ENCODE measurements at places on chromosomes 2 and 18.
A peak's percentile ranks its signal among the peaks of the same experiment; 100 is the strongest.

DNA sequence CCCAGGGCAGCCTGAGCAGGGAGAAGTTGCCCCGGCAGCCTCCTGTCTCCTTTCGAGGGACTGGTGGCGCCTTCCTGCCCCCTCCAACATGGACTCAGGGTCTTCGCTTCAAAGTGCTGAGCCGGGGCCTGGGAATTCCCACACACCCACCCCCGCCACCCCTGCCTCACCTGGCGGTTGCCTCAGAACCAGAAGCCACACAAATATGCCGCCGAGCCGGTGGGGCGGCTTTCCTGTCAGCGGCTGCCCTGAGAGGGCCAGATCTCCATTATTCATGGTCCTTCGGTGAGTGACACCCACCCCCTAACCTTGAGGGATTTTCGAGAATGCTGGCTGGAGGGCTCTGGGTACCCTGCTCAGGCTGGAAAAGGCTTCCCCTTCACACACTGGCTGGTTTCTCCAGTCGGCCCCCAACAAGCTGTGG is 71.7 kb downstream of the SMAD7 start:
- no peak for DNase-seq

DNA sequence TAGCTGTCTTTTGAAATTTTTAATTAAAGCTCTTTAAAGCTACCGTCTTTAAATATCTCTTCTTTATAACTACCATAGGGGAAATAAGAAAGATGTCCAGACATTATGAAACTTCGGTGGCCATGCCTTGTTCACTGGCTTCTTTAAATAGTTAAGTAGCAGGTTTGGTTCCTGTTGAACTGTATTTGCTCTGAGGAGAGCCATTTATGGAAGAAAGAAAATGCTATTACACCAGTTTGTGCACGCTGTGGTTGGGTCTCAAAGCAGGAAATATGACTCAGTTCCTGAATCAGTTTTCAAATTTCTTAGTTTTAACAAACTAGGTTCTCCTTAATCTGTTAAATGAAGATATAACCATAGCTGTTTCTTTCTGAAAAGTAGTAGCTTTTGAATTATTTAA is 12.2 kb downstream of the ARPC2 start:
- no peak for DNase-seq

DNA sequence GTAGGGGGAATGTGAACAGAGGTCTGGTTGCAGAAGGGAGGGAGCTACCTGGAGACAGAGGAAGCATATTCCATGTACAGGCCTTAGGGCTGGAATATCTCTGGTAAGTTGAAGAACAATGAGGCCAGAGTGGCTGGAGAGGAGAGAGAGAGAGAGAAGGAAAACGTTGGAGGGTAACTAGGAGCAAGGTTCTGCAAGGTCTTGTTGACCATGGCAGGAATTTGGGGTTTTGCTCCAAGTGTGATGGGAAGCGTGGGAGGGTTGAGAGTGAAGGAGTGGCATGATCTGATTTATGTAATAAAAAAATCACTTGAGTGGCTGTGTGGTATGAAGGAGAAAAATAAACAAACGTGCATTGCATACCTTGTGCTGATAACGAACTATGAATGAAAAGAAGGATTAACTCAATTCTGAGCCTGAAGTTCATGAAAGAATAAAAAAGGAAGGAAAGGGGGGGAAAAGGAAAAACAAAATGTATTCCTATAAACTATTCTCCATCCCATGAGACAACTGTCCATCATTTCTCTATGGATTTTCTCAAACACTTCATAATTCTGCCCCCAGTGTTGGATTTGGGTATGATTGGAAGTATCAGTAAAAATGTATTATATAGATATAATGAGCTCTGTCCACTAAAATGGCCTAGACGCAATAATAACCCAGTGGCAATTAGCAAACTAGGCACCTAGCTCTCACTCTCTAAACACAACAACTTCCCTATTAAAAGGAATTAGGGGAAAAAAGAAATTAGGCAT is 59.7 kb upstream of the PMAIP1 start:
- DNase-seq: no peak

DNA sequence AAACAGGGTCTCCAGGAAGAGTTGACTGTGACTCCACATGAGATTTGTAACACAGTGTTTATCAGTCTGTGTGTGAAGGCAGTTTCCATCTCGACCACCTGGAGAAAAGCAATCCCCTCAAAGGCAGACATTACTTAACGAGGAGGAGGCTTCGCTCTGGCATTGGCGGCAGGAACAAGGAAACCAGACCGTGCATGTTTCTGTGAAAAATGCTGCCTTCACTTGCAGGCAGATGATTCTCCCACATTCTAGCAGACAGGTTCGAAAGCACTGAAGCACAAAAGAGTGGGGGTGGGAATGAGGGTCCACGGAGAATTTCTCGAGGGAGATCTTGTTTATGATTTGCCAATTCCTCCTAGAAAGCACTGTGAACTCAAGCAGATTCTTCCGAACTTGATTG is 414.0 kb downstream of the SLC4A3 start:
- no peak for DNase-seq

GRCh38 chr2:179253226-179253625 is 11.4 kb downstream of the SESTD1 start:
- DNase-seq: no peak

DNA sequence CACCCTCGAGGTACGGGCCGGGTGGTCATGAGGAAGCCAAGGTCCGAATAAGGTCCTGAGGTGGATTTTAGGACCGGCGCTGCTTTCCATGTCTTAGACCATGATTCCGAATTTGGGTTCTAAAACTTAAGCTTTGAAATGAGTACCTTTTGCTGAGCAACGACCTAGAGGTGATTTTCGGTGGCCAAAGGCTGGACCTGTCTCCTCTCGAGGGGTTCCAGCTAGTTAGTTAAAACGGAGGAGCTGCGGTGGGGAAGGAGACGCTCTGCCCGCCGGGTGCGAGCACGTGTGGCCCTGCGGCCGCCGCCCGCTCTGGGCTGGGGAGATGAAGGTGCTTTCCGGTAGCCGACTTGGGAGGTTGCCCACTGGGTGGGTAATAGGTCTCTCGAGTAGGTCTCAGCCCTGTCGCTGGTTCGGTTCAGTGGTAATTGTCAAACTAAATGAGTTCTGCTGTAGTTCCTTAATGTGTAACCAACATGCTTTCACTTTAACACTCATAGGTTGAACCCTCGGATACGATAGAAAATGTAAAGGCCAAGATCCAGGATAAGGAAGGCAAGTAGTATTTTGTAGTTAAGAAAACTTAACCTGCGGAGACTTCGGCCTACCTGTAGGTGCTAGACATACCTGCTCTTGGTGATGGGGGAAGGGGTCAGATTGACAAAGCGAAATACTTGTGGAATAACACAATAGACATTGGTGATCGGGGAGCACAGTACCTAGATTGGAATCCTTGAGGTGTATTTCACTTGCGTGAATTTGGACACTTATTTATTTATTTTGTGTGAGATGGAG is 572 bp downstream of the RPS27A start:
- DNase-seq: peak; percentile 52

- no peak for DNase-seq
Measured at GRCh38 chr2:187078297-187078696, 229.3 kb upstream of the ZSWIM2 start.

GRCh38 chr2:177611310-177611886 is 218.8 kb downstream of the AGPS start:
- DNase-seq: no peak

GRCh38 chr2:235903782-235904584 is 264.2 kb downstream of the GBX2 start:
- DNase-seq: no peak

- DNase-seq: no peak
Measured at GRCh38 chr2:226796012-226796839, 3.4 kb downstream of the IRS1 start.

GRCh38 chr18:22293417-22293816 is 124.0 kb downstream of the GATA6 start:
- DNase-seq: no peak

GRCh38 chr2:7392076-7392787 is 475.0 kb downstream of the RNF144A start:
- DNase-seq: no peak

DNA sequence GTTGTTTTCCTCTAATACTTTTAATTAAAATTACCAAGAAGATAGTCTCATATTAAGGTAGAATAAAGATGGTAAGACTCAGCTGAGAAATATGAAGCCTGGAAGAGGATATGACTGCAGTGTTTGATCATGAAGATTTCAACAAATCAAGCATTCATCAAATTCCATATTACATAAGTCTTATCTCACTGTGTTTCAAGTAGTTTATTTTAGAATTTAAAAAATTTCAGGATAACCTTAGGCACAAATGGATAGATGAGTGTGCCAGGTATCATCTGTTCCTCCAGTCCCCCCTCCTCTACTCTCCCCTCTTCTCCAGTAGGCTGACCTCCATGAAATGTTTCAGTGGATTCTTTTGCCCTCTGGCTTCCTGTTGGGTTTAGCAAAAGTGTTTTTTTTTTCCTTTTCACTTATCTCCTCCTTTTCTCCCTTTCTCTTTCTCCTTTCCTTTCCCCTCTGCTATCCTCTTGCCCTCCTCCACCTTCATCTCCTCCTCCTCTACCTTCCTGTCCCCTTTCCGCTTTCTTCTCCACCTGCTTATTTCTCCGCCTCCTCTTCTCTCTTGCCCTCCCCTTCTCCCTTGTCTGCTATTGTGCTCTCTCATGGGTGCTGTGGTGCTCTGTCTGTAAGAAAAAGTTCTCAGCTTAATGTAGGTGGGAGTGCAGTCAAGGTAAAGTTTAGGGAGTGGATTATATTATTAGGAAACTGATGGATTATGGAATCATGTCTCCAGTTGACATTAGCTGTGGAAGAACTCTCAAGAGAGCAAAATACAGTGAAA is 72.8 kb downstream of the ABI2 start:
- no peak for DNase-seq

- DNase-seq: no peak
Measured at GRCh38 chr2:51711766-51712165, 679.8 kb upstream of the NRXN1 start.

DNA sequence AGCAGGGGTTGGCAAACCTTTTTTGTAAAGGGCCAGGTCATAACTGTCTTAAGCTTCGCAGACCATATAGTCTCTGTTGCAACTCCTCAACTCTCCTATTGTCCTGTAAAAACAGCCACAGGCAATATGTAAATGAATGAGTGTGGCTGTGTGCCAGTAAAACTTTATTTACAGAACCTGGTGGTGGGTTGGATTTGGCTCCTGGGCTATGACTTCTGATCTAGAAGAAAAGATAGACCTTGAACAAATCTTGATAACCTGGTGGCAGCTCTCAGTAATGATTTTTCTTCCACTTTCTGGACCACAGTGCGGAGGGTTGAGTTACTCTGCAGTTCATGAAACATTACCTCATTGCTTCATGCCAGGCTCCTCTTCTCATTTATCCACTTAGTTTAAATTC is 139.3 kb downstream of the MYCN start:
- no peak for DNase-seq

- DNase-seq: no peak
Measured at GRCh38 chr18:69599377-69599776, 198.7 kb downstream of the DOK6 start.

DNA sequence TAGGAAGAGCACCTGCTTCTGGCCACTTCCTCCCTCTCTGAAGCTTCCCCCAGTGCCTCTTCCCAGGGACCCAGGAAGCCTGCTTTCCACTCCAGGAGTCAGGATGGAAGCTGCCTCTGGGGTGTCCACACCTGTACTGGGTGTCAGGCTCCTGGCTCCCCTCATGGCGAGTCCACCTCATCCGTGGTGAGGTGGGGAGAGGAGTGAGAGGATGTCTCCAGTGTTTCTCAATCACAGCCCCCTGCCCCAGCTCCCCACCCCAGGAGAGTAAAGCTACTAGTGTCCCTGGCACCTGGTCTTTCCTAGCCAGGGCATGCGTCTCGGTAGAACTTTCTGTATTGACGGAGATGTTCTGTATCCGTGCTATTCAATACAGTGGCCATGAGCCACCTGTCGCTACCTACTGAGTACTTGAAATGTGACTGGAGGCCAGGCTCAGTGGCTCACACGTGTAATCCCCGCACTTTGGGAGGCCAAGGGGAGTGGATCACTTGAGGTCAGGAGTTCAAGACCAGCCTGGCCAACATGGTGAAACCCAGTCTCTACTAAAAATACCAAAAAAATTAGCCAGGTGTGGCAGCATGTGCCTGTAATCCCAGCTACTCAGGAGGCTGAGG is 171.2 kb upstream of the HAAO start:
- no peak for DNase-seq

DNA sequence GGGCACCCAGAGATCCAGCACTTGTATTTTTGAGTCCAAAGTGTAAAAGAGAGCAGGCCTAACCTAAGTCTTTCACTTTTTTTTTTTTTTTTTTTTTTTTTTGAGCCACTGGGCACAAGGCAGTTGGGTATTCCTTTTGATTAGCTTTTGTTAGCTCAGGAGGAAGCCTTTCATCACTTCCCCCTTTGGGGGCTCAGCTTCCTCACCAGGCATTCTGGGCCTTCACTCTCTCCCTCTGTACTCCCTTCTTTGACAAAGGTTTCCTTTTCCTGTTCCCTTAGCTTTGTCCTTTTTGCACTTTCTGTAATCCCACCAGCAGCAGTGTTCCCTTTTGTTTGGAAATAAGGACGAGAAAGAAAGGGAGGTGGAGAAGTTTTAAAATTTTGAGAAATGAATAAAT is 88.2 kb downstream of the PKP4 start:
- no peak for DNase-seq

DNA sequence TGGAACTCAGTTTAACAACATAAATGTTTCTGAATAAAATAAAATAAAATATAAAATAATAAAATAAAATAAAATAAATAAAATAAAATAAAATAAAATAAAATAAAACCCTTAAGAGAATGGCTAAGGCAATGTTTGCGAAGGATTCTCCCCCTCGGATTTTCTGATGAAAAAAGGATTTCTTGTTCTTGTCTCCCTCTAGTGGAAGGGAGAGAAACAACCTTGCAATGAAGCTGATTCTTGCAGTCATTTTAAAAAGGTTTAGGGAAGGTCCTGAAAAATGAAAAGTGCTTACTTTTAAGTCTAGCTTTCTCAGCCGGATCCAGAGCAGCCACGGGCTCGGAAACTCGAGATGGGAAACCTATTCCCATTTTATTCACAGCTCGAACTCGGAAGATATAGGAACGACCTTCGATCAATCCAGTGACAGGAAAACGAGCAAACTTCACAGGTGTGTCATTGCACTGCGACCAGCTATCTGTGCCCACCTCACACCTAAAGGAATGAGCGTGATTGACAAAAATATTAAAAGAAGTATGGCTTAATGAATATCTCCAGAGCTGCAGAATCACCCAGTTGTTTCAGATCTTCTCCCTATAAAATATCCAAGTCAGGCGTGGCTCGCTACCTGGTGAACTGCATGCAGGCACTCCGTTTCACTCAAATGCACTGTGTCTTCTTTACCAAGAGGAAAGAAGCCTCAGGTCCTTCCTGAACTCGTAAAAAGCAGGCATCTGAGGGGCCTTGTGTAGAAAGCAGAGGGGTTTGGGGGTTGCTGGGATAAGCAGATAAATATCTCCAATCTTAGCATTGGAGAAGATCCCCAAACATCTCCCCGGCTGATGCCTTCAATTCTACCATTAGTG is 68.1 kb downstream of the MYOM1 start:
- DNase-seq: no peak

GRCh38 chr2:18047896-18048657 is 169.6 kb downstream of the KCNS3 start:
- DNase-seq: no peak

DNA sequence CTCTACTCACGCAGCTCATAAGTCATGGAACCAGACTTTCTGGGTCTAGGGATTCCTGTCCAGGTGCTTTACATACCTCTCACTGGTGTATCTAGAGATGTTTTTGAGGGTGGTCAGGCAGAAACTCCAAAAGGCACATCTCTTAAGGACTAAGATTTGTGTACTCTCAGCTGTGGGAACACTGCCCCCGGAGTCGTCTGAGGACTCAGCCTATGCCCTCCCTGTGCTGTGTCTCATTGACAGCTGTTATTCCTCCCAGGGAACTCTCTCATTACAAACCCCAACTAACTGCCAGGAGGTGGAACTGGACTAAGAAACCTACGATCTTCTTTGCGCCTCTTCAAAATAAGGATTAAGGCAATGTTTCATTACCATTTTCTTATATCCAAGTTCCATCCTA is 293.9 kb upstream of the DLGAP1 start:
- DNase-seq: no peak
